ENCODE measurements at places on chromosomes 6 and 20.

DNA sequence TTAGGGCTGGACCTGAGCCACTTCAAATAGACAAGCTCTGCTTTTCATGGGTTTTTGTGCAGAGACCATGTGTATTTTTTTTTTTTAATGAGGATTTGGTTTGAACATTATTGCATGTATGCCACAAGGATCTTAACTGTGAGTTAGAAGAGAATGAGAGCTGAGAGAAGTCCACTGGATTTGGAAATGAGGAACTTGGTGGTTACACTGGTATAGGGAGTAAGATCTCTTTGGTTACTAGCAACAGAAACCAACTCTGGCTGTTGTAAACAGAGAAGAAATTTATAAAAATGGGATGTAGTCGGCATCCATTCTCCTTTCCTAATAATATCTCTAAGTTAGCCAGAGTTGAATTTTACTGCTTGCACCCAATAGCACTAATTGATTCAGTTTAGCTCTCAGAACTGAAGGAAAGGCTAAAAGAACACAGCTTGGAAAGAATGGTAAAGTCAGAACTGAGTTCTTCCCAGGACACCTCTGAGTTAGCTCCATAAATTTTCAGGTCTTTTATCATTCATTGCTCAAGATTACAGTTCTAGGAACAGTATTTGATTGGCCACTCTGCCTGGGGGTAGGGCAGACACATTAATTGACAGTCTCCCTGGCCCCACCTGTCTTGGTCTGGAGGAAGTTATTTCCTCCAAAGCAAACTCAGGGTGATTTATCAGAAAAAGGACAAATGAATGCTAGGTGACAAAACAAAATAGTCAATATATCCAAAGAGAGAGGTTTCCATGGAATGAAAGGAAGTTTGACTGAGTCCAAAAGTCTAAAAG, 3.9 kb upstream of the WFDC2 start:
- DNase-seq: no peak

GRCh38 chr6:27809067-27809938, 102.9 kb downstream of the OR2B2 start:
- DNase-seq: no peak

DNA sequence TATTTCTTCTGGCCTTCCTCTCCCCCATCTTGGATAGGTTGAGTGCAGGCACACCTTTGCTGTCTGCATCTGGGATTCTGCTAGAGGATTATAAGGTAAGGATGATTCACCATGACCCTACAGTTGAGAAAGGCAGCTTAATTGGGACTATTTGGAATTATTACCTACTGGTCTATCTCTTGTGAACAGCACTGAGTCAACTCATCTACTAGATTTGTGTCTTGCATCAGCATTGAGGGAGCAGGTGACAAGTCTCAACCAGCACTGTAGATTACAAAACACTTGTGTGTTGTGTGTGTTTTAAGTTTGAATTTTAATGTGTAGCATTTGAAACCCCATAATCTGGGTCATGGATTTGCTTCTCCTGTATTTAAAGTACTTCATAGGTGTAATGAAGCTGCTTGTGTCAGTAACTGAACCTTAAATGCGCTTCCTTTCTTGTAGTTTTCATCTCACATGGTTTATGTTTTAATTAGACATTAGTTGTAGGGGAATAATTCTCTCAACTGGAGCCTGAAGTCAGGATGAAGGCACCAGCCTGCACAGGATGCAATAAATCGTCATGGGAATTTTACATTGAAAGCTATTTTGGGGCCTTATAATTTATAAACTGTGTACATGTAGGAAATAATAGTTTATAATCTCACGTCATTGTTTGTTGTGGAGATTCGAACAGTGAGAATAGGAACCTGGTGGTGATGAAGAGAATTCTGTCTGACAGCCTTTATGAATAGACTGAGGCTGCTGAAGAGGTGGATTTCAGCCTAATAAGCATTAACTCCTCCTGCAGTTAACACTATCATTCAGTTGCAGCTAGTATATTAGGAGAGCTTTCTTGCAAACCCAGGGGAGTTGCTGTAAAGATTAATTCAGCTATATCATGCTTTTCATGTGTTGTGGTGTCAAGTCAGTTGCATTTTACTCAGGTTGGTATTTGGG, 125.1 kb downstream of the JARID2 start:
- no peak for DNase-seq

DNA sequence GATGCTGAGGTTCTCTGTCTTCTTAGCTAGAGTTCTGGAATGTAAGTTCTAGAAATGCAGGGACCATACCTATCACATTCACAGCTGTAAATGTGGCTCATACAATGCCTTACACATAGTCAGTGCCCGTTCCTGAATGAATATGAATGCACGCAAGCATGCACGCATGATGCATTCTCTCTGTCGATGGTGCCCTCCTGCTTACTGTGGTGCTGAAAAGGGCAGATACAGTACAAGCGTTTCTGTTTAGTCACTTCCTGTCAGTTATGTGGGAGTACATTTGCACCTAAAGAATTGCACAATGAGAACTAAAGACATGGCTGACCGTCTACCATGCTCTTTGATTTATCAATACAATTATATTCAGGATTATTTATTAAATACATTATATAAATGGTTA, 152.2 kb upstream of the SOX4 start:
- no peak for DNase-seq

DNA sequence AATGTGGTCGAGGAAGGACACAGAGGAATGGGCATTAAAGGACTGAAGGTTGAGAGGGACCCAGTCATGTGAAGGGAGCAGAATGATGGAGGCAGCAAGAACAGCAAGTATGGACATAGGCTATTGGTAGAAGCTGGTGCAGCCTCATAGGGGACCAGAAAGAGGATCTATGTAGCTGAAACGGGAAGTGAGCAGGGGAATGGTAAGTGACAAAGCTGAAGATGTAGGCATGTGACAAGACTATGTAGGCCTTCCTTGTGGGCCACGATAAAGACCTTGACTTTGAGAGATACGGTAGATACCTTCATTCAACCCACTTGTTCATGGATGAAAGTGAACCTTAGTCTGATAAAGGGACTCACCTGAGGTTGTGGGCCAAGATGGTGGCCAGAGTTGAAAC, 3.5 kb downstream of the CTNNBL1 start:
- no peak for DNase-seq
